ENCODE measurements at places on chromosomes 6 and 20.

- no peak for DNase-seq
Measured at GRCh38 chr6:170134471-170135440, 156.1 kb downstream of the DLL1 start.

DNA sequence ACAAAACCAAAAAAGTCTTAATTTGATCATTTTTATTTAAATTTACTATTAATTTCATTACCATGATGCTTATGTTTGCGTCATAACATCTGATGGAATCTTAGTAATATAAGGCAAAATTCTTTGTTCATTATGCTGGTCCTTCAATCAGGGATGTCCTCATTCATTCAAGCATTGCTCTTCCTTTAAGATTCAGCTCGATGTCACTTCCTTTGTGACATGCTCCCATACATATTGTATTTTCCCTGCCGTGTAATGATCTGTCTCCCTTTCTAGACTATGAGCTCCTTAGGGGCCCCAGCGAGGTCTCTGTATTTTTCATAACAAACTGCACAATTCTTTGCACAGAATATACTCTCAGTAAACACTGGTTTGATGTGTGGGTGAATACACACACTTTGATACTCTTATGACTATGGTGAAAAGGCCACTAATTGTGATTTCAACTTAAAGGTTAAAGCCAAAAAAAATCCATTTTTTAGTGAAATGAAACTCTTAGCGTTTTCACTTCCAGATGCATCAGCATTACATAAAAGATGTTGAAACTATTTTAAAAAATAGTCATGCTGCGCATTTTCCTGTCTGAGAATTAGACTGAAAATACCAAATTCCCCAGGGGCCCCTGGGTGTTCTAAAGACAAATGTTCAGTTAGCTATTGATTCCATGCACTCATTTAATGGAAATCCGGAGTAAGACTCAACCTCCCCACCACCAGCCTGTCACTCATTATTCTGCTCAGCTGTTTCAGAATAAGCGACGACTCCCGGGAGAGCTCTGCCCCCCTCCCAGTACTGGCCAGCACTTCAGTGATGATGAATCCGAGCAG lies 169.7 kb downstream of the ATXN1 start:
- no peak for DNase-seq

- peak; percentile 12 for DNase-seq
Measured at GRCh38 chr6:99613705-99614429, 7.2 kb downstream of the PRDM13 start.

DNA sequence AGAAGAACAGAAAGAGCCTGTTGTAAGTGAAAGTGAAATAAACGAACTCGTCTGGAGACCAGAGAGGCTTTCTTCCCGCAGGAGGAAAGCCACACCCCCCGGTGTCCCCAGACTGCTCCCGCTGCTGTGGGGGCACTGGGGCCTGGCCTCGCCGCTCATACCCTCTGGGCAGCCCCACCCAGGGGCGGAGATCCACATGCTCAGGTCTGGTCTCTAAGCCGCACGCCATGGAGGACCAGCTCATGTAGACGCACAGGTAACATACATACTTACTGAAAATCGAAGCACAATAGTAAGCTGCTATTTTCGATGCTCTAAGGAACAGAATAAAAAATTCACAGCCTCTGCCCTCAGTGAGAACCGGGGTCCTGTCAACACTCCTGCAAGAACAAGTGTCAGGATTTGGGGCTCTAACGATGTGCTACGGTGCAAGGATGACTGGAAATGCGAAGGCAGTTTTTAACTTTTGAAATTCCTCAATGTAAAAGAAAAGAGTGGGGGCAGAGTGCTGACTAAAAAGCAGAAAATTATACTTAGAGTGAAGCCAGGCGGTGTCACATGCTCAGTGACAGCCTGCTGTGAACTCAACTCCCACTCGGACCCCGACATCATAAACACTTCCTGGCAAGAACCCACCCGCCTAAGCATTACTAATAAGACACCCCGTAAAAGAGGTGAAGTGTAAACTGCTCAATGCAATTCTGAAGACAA lies 110.5 kb downstream of the IRF4 start:
- DNase-seq, result no peak

- DNase-seq, result peak; percentile 37
Measured at GRCh38 chr6:131917318-131917717, 33.9 kb downstream of the CCN2 start.

DNA sequence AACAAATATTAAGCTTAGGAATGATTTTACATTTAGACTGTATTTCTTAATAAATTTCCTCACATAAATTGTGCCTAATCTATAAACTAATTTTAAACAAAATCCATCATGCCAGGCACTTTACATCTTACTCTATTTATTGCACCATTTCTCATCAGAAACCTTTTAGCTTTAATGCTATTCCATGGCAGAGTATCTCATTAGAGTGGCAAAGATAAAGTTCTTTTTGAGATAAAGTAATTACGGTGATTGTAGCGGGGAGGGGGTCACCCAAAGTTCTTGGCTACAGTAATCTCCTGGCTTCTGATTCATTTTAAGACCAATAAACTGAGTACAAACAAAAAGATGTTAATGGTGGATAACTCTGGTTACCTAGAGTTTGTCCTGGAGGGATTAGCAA lies 532.1 kb downstream of the PRKN start:
- no peak for DNase-seq

DNA sequence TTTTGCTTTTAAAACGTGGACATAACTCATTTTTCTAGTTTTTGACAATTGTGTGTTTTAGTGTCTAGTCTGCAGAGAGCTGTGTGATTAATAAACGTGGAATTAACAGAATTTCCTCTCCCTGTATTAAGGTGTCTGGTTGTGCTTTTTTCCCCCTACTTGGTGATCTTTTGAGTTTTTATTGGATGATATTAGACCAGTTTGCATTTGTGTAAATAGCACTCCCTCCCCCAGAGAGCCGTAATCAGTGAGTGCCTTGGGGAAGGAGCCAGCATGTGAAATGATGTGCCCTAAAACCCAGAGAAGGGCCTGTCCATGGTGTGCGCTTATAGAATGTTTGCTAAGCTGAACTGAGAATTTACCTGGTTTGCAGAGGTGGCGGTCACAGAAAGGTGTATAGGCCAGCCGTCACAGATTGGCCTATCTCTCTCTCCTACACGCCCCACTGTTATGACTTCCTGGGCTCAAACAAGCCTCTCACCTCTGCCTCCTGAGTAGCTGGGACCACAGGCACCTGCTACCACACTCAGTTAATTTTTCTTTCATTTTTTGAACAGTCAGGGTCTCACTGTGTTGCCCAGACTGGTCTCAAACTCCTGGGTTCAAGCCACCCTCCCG lies 42.4 kb downstream of the ALDH5A1 start:
- no peak for DNase-seq

GRCh38 chr20:12715371-12715770 lies 293.4 kb upstream of the SPTLC3 start:
- no peak for DNase-seq

DNA sequence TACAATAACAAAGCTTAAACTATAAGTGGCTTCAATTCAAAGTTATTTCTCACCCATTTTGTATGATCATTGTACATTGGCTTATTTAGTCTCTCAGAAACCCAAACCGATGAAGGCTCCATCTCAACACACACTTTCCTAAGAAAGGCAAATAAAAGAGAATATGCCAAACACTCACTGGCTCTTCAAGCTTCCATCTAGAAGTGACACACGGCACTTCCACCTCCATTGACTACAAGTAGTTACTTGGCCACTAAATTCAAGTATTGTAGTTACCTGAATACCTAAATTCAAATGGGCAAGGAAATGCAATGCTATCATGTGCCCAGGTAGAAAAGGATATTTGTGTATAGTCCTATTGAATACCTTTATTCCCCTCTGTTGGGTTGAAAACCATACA lies 170.6 kb downstream of the OGFRL1 start:
- no peak for DNase-seq

DNA sequence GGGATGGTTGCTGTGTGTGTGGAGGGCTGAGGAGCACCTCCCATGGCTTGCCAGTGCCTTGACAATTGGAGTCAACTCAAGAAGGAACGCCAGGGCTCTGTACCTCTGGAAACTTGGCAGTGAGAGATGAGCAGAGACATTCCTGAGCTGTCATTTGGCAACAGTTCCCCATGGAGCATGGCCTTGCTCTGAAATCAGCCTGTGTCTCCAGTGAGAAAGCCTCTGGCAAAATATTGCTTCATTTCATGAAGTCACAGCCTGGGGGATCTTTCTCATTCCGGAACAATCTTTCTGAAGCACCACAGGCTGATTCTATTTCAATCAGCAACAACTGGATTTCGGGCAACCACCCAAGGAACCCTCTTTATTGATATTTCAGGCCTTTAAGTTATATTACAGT lies 52.2 kb upstream of the FNDC1 start:
- peak; percentile 11 for DNase-seq

GRCh38 chr20:50381771-50382593 lies 128.2 kb upstream of the PTPN1 start:
- DNase-seq, result no peak

DNA sequence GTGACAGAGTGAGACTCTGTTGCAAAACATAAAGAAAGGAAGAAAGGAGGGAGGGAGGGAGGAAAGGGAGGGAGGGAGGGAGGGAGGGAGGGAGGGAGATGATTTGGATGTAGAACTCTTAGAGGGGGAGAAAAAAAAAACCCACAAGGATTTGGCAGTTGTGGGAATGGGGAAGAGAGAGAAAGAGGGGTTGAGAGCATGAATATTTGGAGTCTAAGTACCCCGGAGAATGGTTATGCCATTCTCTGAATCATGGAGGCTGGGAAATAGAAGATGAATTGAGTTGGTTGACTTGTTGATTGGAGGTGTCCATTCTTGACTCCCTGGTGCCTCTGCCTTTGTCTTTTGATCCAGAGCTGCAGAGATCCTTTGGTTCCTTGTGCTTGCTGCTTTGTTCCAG lies 35.7 kb downstream of the RALY start:
- no peak for DNase-seq

DNA sequence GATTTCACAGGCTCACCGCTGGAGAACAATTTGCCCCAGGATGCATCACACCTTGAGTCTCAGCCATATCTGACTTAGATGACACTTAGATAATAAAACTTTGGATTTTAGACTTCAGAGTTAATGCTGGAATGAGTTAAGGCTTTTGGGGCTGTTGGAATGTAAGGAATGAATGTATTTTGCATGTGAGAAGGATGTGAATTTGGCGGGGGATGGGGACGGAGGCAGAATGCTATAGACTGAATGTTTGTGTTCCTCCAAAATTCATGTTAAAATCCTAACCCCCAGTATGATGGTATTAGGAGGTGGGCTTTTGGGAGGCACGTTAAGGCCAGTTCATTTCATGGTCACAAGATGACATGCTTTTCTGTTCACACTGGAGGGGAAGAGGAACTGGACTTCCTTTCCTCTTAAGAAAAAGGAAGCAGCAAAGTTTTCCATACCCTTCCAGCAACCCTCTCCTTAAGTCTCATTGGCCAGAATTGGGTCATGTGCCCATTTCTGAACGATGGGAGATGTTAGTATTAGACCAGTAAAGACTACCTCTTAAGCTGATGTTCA lies 5.8 kb upstream of the SRXN1 start:
- peak; percentile 51 for DNase-seq

DNA sequence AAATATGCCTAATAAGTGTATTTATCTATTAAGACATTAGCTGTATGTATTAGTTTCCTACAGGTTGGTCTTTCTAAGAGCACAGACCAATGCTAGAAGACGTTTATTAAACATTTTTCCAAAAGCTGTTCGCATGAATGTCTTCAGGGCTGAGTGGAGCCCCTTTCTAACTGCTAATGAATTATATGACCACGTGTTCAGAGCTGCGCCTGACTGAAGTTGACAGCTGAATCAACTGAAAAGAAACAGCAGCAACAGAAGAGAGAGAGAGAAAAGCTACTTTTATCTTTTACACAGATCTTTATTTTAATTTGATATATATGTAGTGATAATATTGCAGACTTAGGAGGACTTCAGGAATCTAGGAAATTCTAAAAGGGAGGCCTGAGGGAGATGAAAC lies 75.2 kb upstream of the ARID1B start:
- no peak for DNase-seq

DNA sequence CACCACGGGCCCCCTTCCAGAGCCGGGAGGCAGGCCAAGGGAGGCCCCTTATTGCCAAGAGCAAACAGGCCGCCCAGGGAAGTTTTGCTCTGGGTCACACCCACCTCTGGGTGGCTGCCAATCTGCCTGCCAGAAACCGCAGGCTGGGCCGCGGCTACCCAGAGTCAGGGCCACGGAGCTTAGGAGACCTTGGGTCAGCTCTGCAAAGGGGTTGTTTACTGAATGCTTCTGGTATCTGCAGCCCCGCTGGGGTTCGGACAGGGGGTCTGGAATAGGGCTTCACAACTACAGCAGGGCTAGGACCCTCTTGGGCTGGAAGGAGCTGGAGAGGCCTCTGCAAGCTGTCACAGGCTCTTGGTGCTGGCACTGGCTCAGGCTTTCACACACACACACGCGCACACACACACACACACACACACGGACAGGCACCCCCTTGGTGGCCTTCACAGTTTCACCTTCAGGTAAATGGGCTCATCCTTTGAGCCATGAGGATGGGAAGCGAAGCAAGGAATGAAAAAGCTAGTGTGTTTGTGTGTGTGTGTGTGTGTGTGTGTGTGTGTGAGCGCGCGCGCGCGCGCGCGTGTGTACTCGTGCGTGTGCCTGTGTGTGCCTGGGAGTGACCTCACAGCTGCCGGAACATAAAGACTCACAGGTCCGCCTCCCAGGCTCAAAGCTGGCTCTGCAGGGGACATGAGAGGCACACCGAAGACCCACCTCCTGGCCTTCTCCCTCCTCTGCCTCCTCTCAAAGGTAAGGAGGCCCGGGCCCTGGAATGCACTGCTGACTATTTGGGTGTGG lies at the start of gene CCN5:
CCN5 (plus strand) TSS at position 669 of the 798 bp plus-strand sequence; CDS start at position 691, 22 bp downstream.
- peak; percentile 76 for DNase-seq

- DNase-seq, result no peak
Measured at GRCh38 chr6:63731930-63732329, 96.3 kb downstream of the PHF3 start.

GRCh38 chr6:72218125-72218524 lies 331.8 kb downstream of the RIMS1 start:
- DNase-seq, result peak; percentile 16

DNA sequence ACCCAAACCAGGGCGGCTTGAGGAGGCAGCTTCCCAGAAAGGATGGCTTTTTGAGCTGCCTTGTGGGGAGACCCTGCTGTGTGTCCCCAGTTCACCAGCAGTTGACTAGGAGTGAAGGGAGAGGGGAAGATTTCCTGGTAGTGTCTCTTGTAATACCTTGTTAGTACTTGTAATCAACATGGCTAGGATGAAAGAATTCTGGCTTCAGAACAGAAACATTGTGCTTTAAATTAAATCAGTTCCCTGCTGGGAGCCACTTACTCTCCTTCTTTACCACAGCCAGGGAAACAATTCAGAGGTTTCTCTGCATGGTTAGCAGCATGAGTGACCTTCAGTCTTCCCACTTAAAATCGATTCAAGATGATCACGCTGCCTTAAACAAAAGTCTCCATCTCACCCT lies 525.4 kb upstream of the ID4 start:
- DNase-seq, result no peak

DNA sequence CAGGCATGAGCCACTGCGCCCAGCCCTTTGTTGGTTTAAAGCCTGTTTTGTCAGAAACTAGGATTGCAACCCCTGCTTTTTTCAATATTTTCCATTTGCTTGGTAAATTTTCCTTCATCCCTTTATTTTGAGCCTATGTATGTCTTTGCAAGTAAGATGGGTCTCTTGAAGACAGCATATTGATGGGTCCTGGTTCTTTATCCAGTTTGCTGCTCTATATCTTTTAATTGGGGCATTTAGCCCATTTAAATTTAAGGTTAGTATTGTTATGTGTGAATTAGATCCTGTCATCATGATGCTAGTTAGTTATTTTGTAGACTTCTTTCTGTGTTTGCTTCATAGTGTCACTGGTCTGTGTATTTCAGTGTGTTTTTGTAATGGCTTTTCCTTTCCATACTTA lies 46.8 kb downstream of the ZC2HC1B start:
- DNase-seq, result no peak

GRCh38 chr6:82237013-82237412 lies 10.5 kb downstream of the IBTK start:
- DNase-seq, result peak; percentile 23
